ENCODE measurements at places on chromosomes 12 and 14.

- no peak for DNase-seq
These were observed 108.8 kb downstream of the DAAM1 start for GRCh38 chr14:59297071-59297776.

DNA sequence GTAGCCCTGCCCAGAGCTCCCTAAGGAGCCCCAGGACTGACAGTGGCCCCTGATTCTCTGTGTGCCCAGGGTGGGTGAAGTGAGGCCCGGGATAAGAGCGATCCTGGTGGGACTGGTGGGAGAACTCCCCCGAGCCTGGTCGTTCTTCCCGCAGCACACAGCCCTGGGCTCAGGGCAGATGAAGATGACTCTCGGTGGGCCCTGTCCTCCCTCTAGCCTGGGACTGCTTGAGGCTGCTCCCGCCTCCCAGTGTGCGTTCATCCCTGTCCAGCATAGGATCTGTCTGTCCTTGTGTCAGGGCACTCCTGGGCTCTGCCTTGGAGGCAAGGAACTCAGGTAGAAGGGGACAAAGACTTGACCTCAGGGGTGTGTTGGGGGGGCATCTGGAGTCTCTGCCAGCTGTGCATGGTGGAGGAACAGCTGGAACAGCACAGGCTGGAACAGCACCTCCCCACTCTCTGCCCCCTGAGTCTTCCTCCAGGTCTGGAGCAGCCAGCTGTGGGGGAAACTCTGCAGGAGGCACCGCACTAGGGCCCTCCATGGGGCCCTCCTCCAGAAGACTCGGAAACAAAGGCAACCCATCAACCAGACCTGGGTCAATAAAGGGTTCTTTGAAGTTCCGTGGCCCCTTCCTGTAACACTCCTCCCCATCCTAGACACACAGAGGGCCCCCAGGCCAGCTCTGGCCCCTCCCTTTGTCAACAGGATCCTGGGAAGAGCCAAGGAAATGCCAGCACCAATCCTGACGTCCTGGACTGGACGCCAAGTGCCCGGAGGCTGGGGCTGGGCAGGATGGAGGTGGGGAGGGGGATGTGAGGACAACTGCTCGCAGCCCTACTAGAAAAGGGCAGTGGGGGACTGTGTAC is 15.9 kb downstream of the FAIM2 start:
- no peak for DNase-seq

GRCh38 chr12:100020370-100020769 is 35.6 kb upstream of the ANKS1B start:
- DNase-seq = no peak

DNA sequence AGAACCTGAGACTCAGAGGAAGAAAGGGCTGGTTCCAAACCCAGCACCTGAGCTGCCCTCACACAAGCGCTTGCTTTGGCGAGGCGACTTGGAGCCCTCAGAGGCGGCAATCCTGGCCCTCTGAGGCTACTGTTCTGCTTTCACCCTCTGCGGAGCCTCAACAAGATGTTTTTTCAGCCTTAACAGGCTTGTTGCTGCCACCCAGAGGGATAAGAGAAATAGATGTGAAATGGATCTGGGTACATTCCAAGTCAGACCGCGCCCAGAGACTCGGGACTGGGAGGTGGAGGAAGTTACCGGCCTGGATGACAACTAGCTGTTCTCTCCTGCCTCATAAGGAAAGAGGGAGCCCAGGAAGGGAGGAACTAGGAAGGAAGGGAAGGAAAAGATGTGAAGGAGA is 89.6 kb downstream of the TTC7B start:
- no peak for DNase-seq

GRCh38 chr12:5375547-5376295 is 56.2 kb upstream of the NTF3 start:
- DNase-seq = no peak

DNA sequence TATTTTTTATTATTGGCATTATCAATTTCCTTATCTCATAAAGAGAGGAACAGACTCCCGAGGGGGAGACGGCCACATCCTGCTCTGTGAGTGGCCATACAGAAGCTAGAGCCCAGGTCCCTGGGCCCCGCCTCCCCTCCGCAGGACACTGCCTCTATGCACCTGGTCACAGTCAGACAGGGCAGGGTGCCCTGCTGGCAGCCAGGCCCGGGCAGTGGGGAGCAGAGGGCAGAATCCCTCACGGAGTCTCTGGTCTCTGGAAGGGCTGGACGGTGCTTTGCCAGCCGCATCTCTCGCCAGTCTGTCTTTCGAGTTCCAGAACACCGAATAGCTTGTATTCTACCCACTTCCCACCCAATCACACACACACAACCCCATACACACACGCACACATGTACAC is 16.4 kb upstream of the CACNA2D4 start:
- DNase-seq = no peak

DNA sequence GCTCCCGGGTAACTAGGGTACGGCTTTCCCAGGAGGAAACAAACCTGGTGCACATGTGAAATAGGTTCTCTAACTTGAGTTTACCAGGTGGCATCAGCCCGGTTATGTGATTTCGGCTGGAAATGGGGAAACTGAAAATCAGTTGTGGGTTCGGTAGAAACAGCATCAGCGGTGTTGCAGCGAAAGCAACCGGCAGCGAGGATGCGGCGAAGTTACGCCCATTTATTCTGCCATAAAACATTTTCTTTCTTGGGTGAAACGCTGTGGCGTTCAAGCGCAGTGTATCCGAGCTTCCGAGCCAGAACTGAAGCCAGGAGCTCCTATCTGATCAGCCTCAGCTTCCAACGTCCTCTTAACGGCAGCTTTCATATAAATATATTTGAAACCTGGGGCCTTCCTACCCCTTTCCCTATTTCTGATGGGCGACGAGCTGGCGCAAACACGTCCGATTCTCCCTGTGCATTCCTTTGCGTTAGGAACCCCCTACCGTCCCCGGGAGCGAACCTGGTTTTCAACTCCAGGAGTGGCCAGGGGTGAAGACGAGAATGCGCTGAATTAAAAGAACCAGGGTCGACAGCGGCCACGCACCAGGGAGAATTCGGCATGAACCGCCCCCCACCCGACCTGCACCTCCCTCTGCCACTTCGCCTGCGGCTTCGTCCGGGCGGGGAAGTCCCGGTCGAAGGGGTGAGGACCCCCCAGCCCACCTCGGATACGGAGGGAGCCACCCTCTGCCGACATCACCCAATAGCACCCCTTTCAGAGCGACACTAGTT is 1.6 kb downstream of the DPF3 start:
- no peak for DNase-seq

Data from stimulated activated CD8-positive, alpha-beta memory T cell treated with anti-CD3 and anti-CD28 coated beads, Interleukin-15, amount 100 ng/mL, for 24 hours (primary cell).